Keratinocyte (primary cell): ENCODE measurements at places on chromosomes 4 and X.
A peak's percentile ranks its signal among the peaks of the same experiment; 100 is the strongest.

- H3K27me3 ChIP-seq = no peaks in the 10 kb centered on the region
- peaks cover 15% of the 10 kb centered on the region for H3K4me1 ChIP-seq
- no peak overlapping the region for H3K27ac ChIP-seq
These were observed 116.2 kb downstream of the SLC2A9 start for GRCh38 chr4:9904976-9905587.

- no peak for DNase-seq
- no peaks in the 10 kb centered on the region for H3K36me3 ChIP-seq
- H3K27ac ChIP-seq = no peak overlapping the region
- H3K4me1 ChIP-seq = no peaks in the 10 kb centered on the region
- H3K27me3 ChIP-seq = no peaks in the 10 kb centered on the region
These were observed 33.8 kb downstream of the PPARGC1A start for GRCh38 chr4:23855912-23856605.

- no peaks in the 10 kb centered on the region for H3K27me3 ChIP-seq
- H3K4me3 ChIP-seq = no peak overlapping the region
- peaks cover 5% of the 10 kb centered on the region for H3K4me1 ChIP-seq
- no peaks in the 10 kb centered on the region for H3K36me3 ChIP-seq
- DNase-seq = no peak
- H3K27ac ChIP-seq = no peak overlapping the region
These were observed 35.3 kb downstream of the AREG start for GRCh38 chr4:74480267-74480666.

- no peak for DNase-seq
- no peaks in the 10 kb centered on the region for H3K36me3 ChIP-seq
These were observed 195.3 kb downstream of the CAMK2D start for GRCh38 chr4:113566015-113566795.

- H3K27me3 ChIP-seq = no peaks in the 10 kb centered on the region
- H3K4me1 ChIP-seq = peaks cover 26% of the 10 kb centered on the region
- peak overlapping the region; percentile 94 for H3K27ac ChIP-seq
- peak overlapping the region; percentile 96 for H3K4me3 ChIP-seq
These were observed 963 bp upstream of the USO1 start for GRCh38 chr4:75723163-75724065.

- H3K36me3 ChIP-seq = no peaks in the 10 kb centered on the region
- no peak for DNase-seq
- no peak overlapping the region for H3K27ac ChIP-seq
- no peaks in the 10 kb centered on the region for H3K27me3 ChIP-seq
These were observed 115.2 kb upstream of the AGA start for GRCh38 chr4:177557416-177557815.

- H3K27ac ChIP-seq = no peak overlapping the region
- H3K4me1 ChIP-seq = no peaks in the 10 kb centered on the region
- H3K36me3 ChIP-seq = no peaks in the 10 kb centered on the region
- no peak overlapping the region for H3K4me3 ChIP-seq
- no peak for DNase-seq
- peaks cover 4% of the 10 kb centered on the region for H3K27me3 ChIP-seq
These were observed 18.0 kb downstream of the CRMP1 start for GRCh38 chr4:5874811-5875449.

- no peak for DNase-seq
- H3K36me3 ChIP-seq = no peaks in the 10 kb centered on the region
- no peaks in the 10 kb centered on the region for H3K4me1 ChIP-seq
These were observed 41.4 kb downstream of the ABHD18 start for GRCh38 chr4:128006592-128006991.

- no peak overlapping the region for H3K27ac ChIP-seq
- no peak for DNase-seq
- no peaks in the 10 kb centered on the region for H3K27me3 ChIP-seq
- H3K4me1 ChIP-seq = no peaks in the 10 kb centered on the region
These were observed 60.9 kb downstream of the SPATA18 start for GRCh38 chr4:52111995-52112394.

DNA sequence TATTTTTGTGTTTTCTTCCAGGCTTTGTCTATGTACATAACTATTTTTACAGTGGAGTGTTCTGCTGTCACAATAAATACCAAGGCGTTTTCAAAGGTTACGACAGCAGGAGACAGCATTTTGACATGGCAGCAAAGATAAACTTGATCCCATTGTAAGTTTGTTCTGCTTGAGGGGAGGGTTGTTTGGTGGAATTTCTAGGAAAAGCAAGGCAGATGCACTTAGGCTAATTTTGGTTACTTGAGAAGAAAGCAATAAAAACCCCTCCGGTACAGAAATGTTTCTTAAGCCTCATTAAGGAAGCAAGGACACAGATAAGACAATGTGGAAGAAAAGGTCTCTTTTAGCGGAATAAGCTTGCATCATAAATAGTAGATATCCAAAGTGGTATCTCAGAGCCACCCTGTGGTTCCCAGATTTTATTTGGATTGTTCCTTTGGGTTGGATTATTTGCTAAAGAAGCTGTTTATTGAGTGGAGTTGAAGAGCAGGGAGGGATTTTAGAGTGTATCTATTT lies 54.3 kb downstream of the CLCN5 start:
- H3K27ac ChIP-seq = no peak overlapping the region
- H3K27me3 ChIP-seq = no peaks in the 10 kb centered on the region
- H3K4me3 ChIP-seq = no peak overlapping the region
- H3K36me3 ChIP-seq = no peaks in the 10 kb centered on the region
- no peak for DNase-seq

GRCh38 chr4:54556587-54556986 lies 101.2 kb upstream of the KIT start:
- DNase-seq = no peak
- H3K36me3 ChIP-seq = no peaks in the 10 kb centered on the region
- H3K4me3 ChIP-seq = no peak overlapping the region
- no peak overlapping the region for H3K27ac ChIP-seq
- H3K4me1 ChIP-seq = peaks cover 7% of the 10 kb centered on the region

DNA sequence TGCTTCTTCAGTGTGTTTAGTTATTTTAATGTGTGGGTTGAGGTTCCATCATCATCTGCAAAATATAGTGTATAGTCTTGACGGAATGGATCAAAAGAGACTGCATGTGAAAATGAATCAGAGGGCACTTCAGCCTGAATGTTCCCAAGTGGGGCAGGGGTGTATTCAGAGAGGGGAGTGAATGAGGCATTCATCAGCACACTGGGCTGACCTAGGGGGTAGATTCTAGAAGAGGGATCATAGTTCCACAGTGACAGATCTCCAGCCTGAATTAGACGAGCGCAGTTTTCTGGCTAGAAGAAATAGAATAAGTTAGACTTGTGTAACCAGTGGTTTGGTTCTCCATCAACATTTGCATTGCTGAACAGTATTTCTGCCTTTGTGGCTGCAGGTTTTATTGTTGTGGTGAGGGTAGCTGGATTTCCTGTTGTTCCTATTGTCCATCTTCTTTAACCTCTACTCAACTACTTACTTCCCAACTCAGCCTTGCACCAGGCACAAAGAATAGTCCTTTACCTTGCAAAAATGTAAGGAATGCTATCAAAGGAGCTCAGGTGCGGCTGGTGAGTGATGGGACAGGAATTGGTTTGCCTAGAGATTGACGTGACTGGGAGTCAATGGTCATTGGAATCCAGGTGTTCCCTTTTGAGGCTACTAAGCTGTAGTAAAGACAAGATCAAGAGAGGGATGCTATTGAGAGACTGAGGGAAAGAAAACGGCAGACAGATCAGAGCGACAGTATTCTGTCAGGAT lies 50.9 kb downstream of the NAP1L5 start:
- H3K4me1 ChIP-seq = peaks cover 16% of the 10 kb centered on the region
- no peak overlapping the region for H3K4me3 ChIP-seq
- H3K36me3 ChIP-seq = no peaks in the 10 kb centered on the region
- peak; percentile 56 for DNase-seq

DNA sequence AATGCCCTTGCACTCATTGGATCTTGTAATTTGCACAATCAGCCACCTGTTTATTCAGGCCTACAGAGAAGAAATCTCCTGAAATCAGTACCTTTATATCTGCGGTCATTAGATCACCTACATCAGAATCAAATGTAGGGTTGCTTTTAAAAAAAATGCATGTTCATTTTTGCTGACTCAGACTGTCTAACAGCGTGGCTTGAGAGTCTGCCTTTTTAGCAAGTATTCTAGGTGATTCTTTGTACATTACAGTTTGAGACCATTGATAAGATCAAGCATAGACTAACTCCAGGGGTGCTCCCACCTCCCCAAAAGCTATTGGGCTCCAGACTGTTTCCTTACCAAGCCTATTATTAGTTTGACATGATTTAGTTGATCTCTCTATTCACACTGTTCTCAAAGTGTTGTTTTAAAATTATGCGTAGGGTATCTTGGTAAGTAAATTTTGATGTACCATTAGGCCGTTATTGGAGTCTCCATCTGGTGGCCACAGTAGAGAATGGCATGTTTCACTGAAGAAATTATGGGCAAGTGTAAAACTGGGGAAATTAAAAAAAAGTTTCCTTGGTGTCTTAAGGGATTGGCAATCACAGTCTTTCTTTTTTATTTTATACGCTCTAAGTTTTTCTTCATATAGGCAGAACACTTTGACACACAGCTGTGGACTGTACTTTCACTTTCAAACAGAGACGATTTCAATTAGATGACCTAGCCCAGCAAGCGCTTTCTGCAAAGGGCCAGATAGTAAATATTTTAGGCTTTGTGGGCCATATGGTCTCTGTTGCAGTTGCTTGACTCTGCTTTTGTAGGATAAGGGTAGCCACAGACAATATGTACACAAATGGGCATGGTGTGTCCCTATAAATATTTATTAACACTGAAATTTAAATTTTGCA lies 33.7 kb upstream of the MSL3 start:
- no peak overlapping the region for H3K27ac ChIP-seq
- no peak for DNase-seq
- no peak overlapping the region for H3K4me3 ChIP-seq
- H3K36me3 ChIP-seq = no peaks in the 10 kb centered on the region

GRCh38 chrX:10926404-10926803 lies 184.7 kb upstream of the HCCS start:
- no peak overlapping the region for H3K27ac ChIP-seq
- H3K36me3 ChIP-seq = no peaks in the 10 kb centered on the region
- H3K27me3 ChIP-seq = no peaks in the 10 kb centered on the region
- H3K4me1 ChIP-seq = peaks cover 8% of the 10 kb centered on the region

- H3K4me3 ChIP-seq = no peak overlapping the region
- no peaks in the 10 kb centered on the region for H3K36me3 ChIP-seq
- peak overlapping the region; percentile 75 for H3K27ac ChIP-seq
- no peaks in the 10 kb centered on the region for H3K27me3 ChIP-seq
These were observed 7.1 kb downstream of the KLF3 start for GRCh38 chr4:38670939-38671591.

DNA sequence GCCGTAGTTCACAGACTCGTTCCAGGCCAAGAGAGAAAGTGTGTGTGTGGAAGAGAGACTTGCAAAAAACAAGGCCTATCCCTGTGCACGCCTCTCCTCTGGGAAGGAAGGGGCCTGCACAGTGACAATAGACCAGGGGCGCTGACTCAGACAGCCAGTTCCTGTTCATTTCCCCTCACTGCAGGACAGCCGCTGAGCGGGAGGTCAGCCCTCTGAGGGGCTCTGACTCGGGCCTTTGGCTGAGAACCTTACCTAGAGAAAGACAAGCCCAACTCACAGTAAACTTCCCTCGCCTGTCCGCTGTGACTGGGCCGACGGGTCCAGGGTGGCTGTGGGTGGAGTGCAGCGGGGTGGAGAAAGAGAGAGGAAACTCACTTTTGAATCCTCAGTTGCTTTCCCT lies 52.1 kb downstream of the RTL5 start:
- no peak overlapping the region for H3K27ac ChIP-seq
- no peaks in the 10 kb centered on the region for H3K36me3 ChIP-seq
- no peak overlapping the region for H3K4me3 ChIP-seq
- peaks cover 19% of the 10 kb centered on the region for H3K27me3 ChIP-seq

- H3K4me1 ChIP-seq = peaks cover 28% of the 10 kb centered on the region
- H3K36me3 ChIP-seq = no peaks in the 10 kb centered on the region
- no peak for DNase-seq
- no peaks in the 10 kb centered on the region for H3K27me3 ChIP-seq
- H3K4me3 ChIP-seq = no peak overlapping the region
These were observed 498.2 kb downstream of the KCNIP4 start for GRCh38 chr4:21450331-21450730.

- DNase-seq = no peak
- no peaks in the 10 kb centered on the region for H3K36me3 ChIP-seq
- no peaks in the 10 kb centered on the region for H3K4me1 ChIP-seq
- peaks cover 29% of the 10 kb centered on the region for H3K27me3 ChIP-seq
These were observed 2.6 kb downstream of the DCLK2 start for GRCh38 chr4:150080875-150081274.

DNA sequence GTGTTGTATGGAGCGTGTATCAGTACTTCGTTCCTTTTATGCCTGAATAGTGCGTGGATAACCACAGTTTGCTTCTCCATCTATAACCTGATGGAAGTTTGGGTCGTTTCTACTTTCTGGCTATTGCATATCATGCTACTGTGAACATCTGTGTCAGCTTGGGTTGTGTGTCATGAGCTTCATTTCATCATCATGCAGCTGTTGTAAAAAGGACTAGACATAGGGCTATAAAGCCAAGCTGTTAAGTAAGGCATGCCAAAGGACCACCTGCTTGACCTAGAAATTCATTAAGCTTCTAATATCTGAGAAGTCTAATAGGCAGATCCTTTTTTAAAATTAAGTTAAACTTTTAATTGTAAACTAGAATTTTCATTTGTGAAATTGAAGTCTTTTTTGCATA lies 18.4 kb downstream of the SMS start:
- DNase-seq = no peak
- H3K27me3 ChIP-seq = no peaks in the 10 kb centered on the region
- H3K27ac ChIP-seq = no peak overlapping the region
- H3K4me1 ChIP-seq = no peaks in the 10 kb centered on the region

GRCh38 chr4:30536231-30536630 lies 183.9 kb upstream of the PCDH7 start:
- no peak overlapping the region for H3K27ac ChIP-seq
- peaks cover 5% of the 10 kb centered on the region for H3K4me1 ChIP-seq
- no peaks in the 10 kb centered on the region for H3K36me3 ChIP-seq
- no peak for DNase-seq

- H3K27me3 ChIP-seq = no peaks in the 10 kb centered on the region
- no peak for DNase-seq
- no peak overlapping the region for H3K4me3 ChIP-seq
These were observed 27.2 kb downstream of the RASL11B start for GRCh38 chr4:52889354-52889753.

DNA sequence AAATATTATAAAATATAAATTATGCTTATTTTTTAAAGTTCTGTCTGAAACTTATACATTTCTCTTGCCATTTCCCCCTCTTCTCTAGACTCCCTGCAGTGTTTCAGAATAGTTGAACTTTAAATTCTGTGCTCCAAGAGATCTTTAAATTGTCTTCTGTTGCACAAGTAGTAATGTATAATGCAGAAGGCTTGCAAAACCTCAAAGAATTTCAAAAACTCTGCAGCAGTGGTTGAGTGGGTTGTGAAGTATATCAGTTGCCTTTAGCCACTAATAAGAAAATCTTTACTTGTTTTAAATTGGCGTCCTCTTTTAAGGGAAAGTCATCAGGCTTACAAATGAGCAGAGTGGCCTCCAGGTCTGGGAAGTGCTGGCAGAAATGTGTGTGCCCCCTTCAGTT lies 1153.3 kb upstream of the PABPC4L start:
- no peaks in the 10 kb centered on the region for H3K27me3 ChIP-seq
- no peak overlapping the region for H3K27ac ChIP-seq
- H3K36me3 ChIP-seq = no peaks in the 10 kb centered on the region
- DNase-seq = no peak

DNA sequence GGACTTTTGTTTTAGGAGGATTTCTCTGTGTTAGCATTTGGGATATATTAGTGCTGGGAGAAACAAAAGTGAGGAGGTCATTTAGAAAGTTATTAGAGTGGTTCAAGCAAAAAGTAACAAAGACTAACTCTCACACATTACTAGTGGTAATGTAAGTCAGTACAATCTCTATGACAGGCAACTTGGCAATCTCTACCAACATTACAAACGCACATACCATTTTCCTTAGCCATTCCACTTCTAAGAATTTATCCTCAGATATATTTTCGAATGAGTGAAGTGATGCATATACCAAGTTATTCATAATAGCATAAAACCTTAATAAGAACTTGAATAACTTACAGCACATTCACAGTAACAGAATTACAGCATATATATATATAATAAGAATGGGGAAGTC lies 146.2 kb downstream of the PRSS12 start:
- H3K27me3 ChIP-seq = no peaks in the 10 kb centered on the region
- no peaks in the 10 kb centered on the region for H3K36me3 ChIP-seq
- H3K4me1 ChIP-seq = no peaks in the 10 kb centered on the region
